NCI-H1694 (cell line): ENCODE measurements at places on chromosomes 16 and 17.
A peak's percentile ranks its signal among the peaks of the same experiment; 100 is the strongest.

DNA sequence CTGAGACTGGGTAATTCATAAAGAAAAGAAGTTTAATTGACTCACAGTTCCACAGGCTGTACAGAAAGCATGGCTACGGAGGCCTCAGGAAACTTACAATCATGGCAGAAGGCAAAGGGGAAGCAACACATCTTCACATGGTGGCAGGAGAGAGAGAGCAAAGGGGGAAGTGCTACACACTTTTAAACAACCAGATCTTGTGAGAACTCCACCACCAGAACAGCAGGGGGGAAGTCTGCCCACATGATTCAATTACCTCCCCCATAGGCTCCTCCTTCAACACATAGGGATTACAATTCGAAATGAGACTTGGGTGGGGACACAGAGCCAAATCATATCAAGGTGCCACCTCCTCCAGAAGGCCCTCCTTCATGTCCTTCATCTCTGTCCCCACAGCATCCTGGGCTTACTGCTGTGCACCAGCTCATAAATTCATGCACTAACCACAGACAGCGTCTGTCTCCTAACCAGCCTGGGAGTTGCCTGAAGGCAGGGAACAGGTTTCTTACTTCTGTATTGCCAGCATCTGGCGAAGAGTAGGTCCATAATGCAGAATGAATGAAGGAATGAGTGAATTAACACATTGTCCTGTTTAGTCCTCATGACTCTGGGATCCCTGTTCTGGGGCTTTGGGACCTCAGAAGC lies 74.4 kb downstream of the WSB1 start:
- no peak for DNase-seq

DNA sequence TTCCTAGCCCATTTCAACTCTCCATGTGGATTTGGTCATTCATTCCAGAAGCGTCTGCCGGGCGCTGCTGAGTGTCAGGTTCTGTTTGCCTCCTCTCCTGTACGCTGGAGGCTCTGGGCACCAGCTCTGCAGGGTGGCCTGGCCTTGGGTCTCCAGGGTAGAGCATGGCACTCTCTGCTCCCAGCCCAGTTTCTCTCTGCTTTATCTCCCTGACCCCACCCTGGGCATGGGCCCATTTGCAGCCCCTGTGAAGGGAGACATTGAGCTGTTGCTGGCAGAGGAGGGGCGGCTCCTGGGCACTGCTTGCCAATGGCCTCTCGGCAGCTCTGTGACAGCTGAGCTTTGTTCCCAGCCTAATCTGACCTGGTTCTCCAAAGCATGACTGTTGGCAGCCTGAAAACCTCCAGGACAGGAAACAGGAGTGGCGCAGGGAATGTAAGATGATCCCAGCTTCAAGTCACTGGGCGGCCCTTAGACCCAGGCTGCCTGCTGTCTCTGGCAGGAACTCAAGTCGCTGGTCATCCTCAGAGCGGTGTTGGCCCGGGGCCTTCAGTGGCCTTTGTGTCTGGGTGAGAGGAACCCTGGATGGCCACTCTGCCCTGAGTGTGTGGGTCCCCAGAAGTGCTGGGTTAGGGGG lies 146.8 kb downstream of the SEC14L1 start:
- no peak for DNase-seq

DNA sequence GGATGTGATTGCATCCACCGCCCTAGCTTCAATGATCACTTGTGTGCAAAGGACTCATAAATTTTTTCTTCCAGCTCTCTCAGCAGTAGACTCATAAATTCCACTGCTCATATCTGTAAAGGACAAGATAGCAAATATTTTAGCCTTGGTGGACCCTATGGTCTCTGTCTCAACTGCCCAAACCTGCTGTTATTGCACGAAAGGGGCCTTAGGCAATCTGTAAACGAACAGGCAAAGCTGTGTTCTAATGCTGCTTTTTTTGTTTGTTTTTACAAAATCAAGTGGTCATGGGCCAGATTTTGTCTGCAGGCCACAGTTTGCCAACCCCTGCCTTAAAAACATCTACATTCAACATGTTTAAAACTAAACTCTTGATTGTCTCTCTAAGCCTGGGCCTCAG lies 34.1 kb downstream of the FAM20A start:
- DNase-seq, result no peak

DNA sequence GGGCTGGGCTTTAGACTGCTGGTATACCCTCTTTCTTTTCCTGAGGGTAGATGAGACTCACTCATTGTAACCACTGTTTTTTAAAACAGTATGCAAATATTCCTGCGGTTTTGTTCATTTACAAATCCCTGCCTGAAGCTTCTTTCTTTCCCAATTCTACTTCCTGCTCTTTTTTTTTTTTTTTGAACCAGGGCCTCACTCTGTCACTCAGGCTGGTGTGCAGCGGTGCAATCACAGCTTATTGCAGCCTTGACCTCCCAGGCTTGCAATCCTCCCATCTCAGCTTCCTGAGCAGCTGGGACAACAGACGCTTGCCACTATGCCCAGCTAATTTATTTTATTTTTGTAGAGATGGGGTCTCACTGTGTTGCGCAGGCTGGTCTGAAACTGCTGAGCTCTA lies 8.0 kb upstream of the SULT1A1 start:
- DNase-seq, result peak; percentile 26

GRCh38 chr16:14629612-14629918 lies 495 bp downstream of the PARN start:
- DNase-seq, result no peak

DNA sequence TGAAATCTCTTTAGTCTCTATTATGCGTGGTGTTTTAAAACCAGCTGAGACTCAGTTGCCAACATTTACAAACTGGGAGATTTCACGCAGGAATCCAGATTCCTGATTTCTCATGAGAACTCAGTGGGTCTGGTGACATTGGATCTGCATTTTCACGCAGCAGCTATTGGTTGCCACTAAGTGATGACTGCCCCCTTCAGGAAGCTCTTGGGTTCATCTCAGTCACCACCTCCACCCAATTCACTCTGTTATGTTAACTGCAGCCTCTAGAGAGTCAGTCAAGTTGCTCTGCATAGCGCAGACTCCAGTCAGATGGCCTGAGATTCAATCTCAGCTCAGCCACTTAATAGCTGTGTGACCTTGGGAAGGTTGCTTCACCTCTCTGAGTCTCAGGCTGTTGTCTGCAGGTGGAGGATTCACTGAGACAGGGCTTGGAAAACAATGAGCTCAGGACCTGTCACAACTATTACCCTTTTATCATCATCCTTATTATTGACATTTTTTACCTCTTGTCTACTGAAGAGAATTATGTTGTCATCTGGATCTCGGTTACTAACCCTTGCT lies 6.4 kb downstream of the SHISA9 start:
- no peak for DNase-seq

GRCh38 chr17:70099884-70100283 lies 24.9 kb downstream of the KCNJ16 start:
- no peak for DNase-seq

DNA sequence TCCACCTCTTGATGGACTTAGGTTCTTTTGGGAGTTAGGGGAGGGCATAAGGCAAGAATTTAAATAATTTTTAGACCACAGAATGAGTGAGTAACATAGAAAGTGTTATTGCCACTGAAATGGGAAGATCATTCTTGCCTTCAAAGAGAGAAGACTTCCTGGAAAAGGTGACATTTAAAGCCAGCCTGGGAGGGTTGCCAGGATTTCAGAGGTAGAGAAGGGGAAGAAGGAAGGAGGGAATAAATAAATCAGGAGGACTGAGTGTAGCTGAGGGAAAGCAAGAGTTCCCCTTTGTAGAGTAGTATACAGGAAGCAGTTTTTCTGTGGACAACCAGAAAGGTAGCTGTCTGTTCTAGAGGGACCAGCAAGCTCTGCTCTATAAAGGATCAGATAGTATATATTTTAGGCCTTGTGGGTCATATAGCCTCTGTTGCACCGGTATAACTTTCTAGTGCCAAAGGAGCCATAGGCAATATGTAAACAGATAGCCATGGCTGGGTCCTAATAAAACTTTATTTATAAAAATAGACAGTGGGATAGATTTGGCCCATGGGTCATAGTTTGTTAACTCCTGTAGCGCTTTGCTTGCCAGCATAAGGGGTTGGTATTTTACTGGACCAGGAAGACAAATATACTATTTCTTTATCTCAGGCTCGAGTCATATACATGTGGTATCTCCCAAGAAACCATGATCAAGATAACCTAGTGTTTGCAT lies 147.2 kb upstream of the CACNG5 start:
- no peak for DNase-seq

DNA sequence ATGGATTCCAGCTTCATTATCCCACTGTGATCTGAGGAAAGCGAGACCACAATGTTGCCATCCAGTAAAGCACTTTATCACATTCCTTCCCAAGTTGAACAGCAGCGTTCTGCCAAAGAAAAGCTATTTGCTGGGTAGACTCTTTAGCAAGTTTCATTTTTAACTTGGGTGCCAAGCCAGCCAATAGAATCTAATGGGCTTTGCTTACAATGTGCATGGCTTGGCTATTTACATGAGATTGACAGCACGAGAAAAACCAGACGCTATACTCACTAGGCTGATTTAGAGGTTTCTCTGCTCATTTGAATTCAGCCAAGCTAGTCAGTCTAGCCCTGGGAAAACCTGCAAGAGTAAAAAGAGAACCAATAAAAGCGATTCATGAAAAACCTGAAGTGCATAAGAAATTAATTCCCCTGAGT lies 108.9 kb downstream of the CDH13 start:
- no peak for DNase-seq

DNA sequence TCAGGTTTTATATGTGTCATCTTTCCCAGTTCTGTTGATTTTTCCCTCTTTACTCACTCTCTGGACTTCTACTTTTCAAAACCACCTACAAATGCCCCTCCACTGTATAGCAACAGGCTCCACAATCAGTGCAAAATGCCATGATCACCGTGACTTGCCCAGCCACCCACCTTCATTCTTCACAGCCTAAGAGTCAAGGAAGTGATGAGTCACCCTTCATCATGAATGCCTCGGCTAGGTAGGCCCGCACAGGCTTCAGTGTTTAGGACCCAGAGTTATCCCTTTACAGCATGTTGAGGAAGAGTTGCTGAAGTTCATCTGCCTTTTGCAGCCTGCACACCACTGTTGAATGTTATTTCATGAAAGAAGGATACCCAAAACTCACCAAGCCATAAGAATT lies 158.6 kb downstream of the PMP22 start:
- DNase-seq, result no peak

DNA sequence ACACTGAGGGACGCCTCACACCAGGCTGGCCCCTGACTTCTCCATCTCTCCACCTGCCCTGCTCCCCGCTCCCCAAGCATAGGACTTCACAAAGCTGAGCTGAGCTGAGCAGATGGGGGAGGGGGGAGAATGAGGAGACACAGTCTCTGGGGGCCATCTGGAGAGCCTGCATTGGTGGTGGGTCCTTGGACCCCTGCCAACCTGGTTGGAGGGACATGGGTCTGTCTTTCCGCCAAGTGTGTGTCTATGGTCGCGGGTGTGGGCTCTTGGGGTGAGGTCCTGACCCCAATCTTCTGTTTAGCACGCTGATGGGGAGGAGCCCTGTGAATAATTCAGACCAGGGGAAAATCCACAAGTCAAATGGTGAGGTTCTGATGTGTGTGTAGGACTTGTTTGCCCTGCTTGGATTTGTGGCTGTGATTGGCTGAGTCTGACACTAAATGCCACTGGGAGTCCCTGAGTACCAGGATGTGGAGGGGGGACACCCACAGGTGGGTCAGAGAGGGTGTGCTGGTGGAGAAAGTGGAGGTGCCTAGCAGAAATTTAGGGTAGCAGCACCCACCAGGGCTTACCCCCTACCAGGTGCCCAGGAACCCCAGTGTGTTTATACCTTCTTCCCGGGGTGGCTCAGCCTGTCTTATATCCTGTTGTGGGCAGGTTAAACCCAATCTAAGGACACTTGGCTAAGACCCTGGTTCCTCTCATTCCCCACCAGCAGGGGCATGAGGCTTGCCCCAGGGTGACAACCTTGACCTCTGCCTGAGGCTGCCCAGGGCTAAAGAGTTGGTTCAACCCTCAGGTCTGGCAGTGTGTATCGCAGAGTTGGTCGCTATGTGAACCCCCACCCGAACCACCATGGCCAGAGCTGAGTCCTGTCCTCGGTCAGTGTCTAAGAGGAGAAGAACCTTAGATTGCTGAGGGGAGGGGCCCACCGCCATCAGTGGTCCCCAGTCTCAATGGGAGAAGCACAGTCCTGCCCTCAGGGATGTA lies 2.1 kb downstream of the FMNL1 start:
- DNase-seq, result no peak

DNA sequence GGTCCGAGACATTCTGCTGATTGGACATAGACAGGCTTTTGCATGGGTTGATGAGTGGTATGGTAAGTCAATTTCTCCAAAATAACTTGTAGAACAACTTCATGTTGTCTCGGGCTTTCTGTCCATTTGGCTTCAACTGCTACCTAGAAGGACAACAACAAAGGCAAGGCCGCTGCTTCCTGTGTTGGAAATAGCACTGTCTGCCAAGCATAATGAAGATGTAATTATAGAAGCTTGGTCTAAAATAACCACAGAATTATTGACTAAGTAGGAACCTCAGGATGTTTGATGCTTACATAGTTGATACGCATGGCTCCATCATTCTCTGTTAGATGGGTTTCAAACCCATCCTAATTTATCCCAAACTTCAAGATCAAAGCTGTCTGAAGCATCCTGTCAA lies 42.3 kb upstream of the NOL11 start:
- DNase-seq, result no peak

- DNase-seq, result no peak
Observed at GRCh38 chr17:76421044-76421407, 31.9 kb downstream of the UBE2O start.
